Stimulated activated CD4-positive, alpha-beta T cell treated with anti-CD3 and anti-CD28 coated beads, Interleukin-12 subunit alpha, Interleukin-12 subunit beta, amount 100 ng/mL, for 48 hours (primary cell): ENCODE measurements at places on chromosomes 3 and 15.

- DNase-seq, result no peak
Measured at GRCh38 chr3:45084361-45084760, 58.3 kb downstream of the CLEC3B start.

- DNase-seq, result no peak
Measured at GRCh38 chr15:33639978-33640377, 328.3 kb upstream of the CHRM5 start.

- no peak for DNase-seq
Measured at GRCh38 chr15:38129531-38130204, 123.0 kb upstream of the SPRED1 start.

GRCh38 chr15:28913171-28913765 lies 27.5 kb downstream of the APBA2 start:
- no peak for DNase-seq

- no peak for DNase-seq
Measured at GRCh38 chr15:70420086-70420947, 322.6 kb upstream of the TLE3 start.

- DNase-seq, result no peak
Measured at GRCh38 chr15:92974183-92974915, 74.2 kb downstream of the CHD2 start.

DNA sequence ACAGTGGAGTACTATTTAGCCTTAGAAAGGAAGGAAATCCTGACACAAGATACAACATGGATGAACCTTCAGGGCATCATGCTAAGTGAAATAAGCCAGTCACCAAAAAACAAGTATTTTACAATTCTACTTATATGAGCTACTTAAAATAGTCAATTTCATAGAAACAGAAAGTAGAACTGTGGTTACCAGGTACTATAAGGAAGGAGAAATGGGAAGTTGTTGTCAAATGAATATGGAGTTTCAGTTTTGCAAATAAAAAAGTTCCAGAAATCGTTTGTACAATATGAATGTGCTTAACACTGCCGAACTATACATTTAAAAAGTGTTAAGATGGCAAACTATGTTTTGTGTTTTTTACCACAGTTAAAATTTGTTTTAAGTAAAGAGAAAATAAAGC lies 26.8 kb downstream of the TRANK1 start:
- DNase-seq, result no peak

GRCh38 chr3:191066669-191067068 lies 132.4 kb upstream of the OSTN start:
- DNase-seq, result no peak

GRCh38 chr3:77707281-77707680 lies 667.4 kb downstream of the ROBO2 start:
- DNase-seq, result no peak

- no peak for DNase-seq
Measured at GRCh38 chr15:22956978-22957260, 23.2 kb downstream of the CYFIP1 start.

DNA sequence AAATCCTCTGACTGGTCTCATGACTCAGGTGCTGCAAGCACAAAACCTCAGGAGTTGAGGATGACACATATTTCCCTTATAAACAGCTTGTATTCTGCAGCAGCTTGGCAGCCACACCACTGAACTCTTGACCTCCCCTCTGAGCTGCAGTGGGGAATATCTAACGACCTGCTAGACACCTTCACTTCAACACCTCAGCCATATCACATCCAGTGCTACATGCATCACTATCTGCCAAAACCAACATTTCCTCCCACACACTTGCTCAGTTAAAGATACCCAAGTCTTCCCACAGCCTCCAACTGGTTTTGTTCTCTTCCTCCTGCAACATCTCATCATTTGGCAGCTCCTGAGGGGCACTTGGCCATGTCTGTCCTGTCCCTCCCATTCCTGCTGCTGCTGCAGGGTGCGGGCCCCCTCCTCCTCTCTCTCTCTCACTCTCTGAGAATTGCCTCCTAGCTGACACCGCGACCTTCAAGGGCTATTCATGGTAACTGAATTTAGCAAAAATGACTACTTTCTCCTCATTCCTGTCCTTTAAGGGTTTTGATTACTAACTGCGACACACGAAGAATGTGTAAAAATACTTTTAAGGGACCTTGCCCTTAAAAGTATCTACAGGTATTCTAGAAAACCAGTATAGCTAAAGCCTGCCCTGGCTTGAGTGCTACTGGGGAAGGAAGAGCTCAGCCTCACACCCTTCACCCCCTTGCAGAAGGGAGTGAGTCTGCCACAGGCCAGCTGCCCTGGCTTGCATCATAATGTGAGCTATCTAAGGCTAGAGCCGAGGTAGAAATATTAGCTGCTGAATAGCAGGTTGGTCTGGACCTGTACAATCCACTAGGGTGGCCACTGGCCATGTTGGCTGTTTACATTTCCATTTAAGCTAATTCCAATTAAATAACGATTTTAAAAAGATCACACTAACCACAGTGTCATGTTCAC lies 5.0 kb upstream of the CCR9 start:
- DNase-seq, result peak; percentile 42

- DNase-seq, result no peak
Measured at GRCh38 chr3:140636406-140637138, 41.3 kb upstream of the TRIM42 start.

DNA sequence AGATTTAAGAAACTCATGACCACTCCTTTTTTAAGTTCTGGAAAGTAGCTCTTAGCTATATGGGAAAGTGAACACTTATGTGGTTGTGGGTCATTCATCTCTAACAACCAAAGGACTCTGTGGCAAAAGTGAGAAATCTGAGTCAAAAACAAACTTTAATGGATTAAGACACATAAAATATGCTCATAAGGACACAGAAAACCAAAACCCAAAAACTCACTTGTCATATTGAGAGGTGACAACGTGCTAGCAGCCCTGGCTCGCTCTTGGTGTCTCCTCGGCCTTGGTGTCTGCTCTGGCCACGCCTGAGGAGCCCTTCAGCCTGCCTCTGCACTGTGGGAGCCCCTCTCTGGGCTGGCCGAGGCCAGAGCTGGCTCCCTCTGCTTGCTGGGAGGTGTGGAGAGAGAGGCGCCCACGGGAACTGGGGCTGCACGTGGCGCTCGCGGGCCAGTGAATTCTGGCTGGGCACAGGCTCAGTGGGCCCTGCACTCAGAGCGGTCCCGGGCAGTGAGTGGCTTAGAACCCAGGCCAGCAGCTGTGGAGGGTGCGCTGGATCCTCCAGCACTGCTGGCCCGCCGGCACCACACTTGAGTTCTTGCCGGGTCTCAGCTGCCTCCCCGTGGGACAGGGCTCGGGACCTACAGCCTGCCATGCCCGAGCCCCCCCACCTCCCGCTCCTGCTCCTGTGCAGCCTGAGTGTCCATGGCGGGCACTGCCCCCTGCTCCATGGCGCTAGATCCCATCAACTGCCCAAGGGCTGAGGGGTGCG lies 30.3 kb upstream of the SKIL start:
- DNase-seq, result no peak

- no peak for DNase-seq
Measured at GRCh38 chr3:61912158-61912557, 350.8 kb downstream of the PTPRG start.

DNA sequence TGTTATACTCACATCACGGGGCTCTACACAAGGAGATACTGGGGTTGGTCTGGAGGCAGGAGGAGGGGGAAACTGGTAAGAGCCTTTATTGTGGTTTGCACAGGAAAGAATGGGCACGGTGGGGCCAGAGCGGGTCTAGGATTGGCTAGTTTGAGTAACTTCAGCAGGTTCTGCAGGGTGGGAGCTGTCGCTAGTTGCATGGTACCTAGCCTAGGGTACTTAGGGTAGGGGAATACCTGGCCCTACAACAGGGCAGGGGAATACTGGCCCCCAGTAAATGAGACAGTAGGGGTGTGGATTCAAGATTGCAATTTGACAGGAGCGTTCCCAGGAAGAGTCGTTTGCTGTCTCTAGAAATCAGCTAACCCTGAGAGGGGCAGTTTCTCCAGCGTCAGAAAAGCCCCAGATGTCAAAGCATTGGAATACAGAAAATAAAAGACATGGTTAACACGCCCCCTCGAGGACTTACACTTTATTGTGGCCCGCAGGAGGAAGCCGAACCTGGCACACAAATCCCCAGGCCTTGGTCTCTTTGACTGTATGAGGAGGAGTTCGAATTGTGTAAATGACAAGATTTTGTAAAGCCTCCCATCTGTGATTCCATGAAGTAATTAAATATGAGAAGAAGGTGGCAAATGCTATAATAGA lies 32.0 kb downstream of the ST8SIA2 start:
- no peak for DNase-seq

GRCh38 chr3:110474397-110474796 lies 597.2 kb upstream of the NECTIN3 start:
- no peak for DNase-seq

- no peak for DNase-seq
Measured at GRCh38 chr3:127701280-127701911, 28.6 kb downstream of the ABTB1 start.

DNA sequence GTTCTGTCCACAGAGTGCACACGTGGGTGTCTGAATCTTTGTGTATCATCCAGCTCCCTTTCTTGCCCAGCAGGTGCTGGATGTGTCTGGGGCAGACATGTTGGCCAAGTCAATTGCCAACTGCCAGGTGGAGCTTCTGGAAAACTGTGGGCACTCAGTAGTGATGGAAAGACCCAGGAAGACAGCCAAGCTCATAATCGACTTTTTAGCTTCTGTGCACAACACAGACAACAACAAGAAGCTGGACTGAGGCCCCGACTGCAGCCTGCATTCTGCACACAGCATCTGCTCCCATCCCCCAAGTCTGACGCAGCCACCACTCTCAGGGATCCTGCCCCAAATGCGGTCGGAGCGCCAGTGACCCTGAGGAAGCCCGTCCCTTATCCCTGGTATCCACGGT lies 12.5 kb upstream of the RPP14 start:
- no peak for DNase-seq

- no peak for DNase-seq
Measured at GRCh38 chr15:60001610-60002527, 2.2 kb upstream of the FOXB1 start.

GRCh38 chr3:12323237-12323636 lies 34.4 kb downstream of the PPARG start:
- DNase-seq, result no peak

DNA sequence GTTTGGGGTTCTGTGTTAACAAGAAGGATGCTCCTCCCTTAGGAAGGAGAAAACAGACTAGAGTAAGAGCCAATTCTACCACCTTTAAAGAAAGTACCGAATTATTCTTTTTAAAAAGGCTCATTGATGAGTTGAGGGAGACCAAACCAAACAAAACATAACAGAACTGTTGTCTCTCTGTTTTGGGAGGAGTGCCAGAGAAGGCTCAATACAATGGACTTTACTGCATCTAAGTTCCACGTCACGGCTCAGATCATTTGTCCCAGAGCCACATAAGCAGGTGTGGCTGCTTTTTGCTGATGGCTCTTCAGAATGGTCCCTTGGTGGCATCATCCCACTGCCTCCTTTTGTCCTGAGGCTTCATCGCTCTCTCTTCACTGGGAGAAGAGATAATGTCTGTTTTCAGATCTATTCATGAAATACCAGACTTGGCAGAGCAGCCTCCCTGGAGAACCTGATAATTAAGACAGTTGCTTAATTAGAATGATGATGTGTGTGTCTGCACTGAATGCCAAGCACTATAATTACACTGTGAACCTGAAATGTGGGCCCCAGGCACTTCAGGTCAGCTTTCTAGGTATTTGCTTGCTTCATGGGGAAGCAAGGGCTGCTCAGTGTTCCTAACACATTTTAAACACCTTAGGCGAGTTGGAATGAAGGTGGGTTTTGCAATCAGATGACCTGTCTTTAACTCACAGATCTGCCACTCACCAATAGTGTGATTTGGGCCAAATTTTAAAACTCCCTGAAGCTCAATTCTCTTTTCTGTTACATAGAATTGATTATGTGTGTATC lies 335.2 kb upstream of the MCTP2 start:
- no peak for DNase-seq

DNA sequence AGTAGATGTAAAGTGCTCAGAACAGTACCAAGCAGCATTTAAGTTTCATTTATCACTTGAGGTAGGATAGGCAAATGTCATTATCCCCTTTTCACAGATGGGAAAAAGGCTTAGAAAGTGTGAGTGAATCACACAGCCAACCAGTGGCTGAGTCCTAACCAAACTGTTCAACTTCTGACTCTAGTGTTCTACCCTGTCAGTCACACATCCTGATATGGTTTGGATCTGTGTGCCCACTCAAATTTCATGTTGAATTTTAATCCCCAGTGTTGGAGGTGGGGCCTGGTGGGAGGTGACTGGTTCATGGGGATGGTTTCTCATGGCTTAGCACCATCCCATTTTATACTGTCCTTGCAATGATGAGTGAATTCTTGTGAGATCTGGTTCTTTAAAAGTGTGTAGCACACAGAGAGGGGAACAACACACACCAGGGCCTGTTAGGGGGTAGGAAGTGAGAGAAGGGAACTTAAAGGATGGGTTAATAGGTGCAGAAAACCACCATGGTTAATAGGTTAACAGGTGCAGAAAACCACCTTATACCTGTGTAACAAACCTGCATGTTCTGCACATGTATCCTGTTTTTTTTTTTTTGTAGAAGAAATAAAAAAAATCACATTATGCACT lies 304.7 kb downstream of the SUCLG2 start:
- DNase-seq, result peak; percentile 48

GRCh38 chr3:132417695-132418411 lies 551 bp downstream of the DNAJC13 start:
- peak; percentile 37 for DNase-seq

DNA sequence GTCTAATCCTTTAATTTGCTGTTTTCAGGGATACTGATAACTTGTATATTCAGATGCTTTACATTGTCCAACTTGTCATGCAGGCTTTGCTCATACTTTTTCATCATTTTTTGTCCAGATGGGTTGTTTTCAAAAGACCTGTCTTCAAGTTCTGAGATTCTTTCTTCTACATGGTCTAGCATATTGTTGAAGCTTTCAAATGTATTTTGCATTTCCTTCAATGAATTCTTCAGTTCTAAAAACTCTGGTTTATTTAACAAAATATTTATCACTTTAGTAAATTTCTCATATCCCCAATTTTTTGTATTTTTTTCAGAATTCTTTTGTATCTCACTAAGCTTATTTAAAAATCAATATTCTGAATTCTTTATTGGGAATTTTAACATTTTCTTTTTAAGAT lies 388.3 kb upstream of the IL12A start:
- no peak for DNase-seq

- no peak for DNase-seq
Measured at GRCh38 chr3:197010556-197011351, 18.9 kb downstream of the MELTF start.

GRCh38 chr15:100780208-100780800 lies 99.3 kb upstream of the ALDH1A3 start:
- DNase-seq, result no peak

DNA sequence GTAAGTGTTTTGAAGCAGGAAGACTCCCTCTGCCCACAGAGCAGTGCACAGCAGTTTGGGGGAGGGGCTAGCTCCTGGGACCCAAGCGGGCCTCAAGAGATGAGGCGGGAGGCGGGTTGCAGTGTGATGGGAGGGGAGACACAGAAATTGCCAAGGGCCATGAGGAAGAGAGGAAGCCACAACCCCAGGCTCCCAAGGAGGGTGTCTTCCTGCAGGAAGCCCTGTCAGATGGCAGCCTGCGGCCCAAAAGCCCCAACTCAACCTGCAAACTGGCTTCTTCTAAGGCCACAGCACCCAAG lies 7.3 kb upstream of the ISLR2 start:
- no peak for DNase-seq

- DNase-seq, result no peak
Measured at GRCh38 chr3:50509715-50510114, 6.3 kb upstream of the CACNA2D2 start.
